Activated T-cell treated with anti-CD3 and anti-CD28 coated beads, Interleukin-2, amount 50 U/mL, for 4 hours (primary cell): ENCODE measurements at places on chromosomes 1 and 21. TPM values are rescaled to one million over a fixed set of nuclear protein-coding genes. Genes with fewer than 3 reads are reported as not detected.
A peak's percentile ranks its signal among the peaks of the same experiment; 100 is the strongest.

GRCh38 chr1:41678111-41678878 is 193.8 kb upstream of the EDN2 start:
- DNase-seq = no peak

LCE2B gene
- total RNA-seq = not detected

DNA sequence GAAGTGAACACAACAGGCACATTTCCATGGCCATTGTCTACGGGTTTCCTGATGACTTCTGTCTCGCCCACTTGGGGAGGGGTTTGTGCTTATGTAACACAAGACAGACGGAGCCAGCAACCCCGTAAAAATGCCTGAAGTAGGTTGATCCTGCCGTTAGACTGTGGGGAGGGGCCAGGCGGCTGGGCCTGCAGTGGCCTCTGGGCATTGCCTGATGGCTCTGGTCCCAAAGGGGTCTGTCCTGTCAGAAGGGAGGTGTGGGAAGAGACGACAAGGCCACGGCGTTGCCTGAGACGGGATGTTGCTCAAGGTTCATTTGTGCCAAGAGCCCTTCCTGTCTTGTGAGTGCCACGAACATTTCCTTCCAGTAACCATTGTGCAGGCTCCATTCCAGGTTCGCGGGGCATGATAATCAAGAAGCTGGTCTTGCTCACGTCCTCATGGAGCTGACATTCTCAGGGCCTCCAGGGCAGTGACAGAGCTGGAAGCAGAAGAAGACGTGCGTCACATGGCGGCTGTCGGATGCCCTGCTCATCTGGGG is 44.7 kb downstream of the ABCG1 start:
- DNase-seq = no peak

DNA sequence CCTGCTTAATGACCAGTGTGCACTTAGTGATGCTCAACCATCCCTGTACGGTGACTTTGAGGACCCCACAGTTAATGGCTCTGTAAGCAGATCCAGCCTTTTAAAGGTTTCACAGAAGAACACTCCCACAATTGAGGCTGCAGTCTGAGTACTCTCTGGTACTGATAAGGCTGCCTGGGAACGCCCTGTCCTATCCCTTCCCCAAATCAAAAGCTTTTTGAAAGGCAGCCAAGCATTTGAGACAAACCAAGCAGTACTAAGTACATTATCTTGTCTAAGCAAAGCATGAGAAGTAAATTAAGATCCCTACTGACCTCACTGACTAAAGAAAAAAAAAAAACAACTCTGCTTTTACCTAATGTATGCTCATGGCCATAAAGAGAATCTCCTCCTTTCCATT is 60.7 kb downstream of the SH3GLB1 start:
- DNase-seq = no peak

- DNase-seq = no peak
Measured at GRCh38 chr1:183279835-183280234, 93.8 kb downstream of the LAMC2 start.

DNA sequence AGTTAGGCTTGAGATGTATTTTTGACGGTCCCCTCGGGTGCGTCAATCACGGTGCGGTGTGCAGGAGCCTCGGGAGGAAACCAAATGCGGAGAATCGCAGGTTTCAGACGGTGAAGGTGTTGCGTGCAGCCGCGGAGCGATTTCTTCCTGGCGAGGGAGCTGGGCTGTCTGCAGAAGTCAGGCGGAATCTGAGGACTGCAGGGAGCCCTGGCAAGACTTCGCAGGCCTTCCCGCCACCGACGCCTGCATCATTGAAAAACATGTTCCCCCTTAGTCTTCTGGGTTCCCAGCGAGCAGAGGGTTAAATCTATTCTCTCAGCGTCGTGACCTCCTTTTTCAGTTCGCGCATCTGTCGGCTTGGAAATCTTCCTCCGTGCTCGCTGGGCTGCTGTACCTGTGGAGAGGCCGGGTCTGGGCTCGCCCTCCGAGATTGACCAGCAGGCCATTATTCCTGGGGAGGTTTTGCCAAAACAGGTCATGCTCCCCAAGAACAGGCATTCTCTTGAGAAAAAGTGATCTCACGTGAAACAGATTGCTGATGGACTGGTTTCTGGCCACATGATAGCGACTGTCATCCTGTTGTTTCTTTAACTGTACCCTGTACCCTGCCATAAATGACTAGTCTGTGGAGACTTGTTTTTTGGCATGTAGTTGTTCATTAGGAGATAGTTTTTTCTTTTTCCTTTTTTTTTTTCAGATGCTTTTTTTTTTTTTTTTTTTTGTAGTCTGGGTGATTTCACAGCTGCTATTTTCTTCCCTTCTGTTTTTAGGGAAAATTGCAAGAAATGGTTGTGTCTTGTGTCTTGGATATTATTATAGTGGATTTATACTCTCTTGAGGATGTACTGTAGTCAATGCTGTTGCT is 894 bp downstream of the EPB41 start:
- DNase-seq = peak; percentile 32

- DNase-seq = no peak
Measured at GRCh38 chr21:32954353-32954752, 71.4 kb upstream of the OLIG2 start.

SDC3 gene
- total RNA-seq = 0.68 TPM

GRCh38 chr1:88744142-88744541 is 60.1 kb downstream of the PKN2 start:
- DNase-seq = no peak

- no peak for DNase-seq
Measured at GRCh38 chr1:216194721-216195120, 228.5 kb downstream of the USH2A start.

GRCh38 chr1:187244623-187245022 is 415.9 kb downstream of the PLA2G4A start:
- DNase-seq = no peak

MAP3K21 gene
- total RNA-seq = 1.1 TPM

FAM177B gene
- total RNA-seq = not detected

PRR9 gene
- not detected for total RNA-seq

- DNase-seq = no peak
Measured at GRCh38 chr1:11198851-11199594, 9.9 kb downstream of the ANGPTL7 start.

GRCh38 chr1:185720633-185721272 is 13.4 kb upstream of the HMCN1 start:
- no peak for DNase-seq

DNA sequence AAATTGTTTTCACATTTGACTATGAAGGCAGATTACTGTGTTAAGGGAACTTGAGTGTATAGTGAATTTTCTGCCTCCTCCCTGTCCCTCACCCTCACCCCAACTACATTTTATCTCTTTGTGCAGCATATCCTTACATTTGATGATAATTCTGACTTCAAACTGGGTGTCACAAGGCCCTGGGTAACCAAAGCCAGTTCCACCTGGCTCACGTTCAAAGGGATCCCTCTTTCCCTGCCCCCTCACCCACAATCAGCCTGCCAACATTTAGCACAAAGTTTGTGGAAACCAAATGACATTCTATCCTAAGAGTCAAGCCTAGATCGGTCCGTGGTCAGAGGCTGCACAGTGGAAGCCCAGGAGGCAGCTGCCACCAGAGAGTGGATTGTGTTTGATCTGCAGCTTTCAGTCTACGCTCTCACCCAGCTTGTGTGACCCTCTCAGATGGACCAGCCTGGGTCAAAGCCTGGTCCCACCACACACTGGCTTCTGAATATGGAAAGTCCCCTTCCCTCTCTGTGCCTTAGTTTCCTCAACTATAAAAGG is 10.3 kb downstream of the KIAA0040 start:
- DNase-seq = no peak

DNA sequence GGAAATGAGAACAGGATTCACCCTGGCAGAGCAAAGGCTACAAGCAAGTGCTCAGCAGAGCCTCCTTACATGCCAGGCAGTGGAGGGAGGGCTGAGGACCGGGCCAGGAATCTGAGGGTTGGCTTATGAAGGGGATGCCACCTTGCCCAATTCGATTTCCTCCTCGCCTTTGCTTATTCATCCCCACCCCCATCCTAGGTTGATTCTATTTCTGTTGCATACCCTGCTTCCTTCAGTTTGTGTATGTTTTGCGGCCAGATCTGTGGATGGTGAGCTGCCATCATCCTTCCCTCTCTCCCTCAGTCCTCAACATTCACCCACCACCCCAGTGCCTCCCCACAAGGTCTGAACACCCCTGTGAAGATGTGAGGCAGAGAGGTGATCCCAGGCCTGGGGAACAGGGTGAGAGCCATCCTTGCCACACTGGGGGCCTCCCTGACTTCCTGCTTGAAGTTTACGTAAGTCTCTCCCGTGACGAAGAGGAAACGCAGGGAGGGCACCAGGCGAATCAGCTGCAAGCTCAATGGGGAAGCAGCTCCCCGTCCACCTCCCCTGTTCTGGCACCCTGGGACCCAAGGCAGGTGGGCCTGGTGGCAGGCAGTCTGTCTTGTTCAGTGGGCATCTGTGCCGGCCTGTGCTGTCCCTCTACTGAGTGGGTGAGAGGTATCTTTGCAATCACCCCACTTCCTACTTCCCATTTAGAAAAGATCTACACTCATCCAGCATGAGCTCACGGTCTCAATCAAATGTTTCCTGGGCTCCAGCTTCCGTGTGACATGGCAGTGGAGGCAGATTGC is 50.6 kb upstream of the CNTN2 start:
- no peak for DNase-seq

GRCh38 chr1:173779936-173780335 is 44.5 kb upstream of the DARS2 start:
- no peak for DNase-seq

- DNase-seq = no peak
Measured at GRCh38 chr1:34470401-34470800, 284.4 kb upstream of the GJB5 start.

DNA sequence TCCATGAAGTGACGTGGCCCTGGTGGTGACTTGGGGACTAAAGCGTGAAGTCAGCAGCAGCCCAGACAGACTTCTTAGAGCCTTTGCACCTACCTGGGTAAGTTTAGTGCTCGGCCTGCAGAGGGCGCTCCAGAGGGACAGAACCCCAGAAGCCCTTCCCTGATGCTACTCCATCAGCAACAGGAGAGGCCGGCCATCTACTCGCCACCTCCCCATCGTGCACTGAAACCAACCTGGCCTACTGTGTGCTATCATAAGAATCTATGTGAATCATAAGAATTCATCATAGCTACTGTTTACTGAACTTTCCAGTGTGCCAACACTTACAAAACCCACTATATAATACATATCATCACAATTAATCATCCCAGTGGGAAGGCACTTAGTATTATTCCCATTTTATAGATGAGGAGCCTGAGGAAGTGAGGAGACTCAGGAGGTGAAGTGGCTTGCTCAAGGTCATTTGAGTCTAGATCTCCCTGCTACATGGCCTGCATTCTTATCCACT is 7.9 kb upstream of the EDN2 start:
- no peak for DNase-seq

DNA sequence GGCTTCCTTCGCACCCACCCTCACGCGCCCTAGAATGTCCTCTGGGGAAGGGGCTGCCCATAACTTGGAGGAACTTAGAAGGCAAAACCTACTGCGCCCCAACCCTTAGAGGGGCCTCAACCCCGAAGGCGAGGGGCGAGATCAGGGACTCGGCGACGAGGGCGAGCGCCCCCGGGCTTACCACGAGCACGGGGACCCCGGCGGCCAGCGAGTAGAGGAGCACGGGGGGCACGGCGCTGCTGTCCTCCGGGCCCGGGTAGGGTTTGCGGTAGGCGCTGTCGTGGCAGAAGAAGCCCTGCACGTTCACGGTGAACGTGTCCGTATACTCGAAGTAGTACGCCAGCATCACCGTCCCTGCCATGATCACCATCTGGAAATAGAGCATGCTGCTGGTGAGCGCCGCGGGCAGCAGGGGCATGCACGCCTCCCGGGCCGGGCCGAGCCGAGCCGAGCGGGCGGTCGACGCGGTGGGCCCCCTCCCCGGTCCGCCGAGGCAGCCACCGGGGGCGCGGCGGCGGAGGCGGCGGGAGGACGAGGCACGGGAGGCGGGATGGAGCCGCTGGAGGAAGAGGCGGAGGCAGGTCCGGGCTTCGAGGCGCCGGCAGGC is 304 bp downstream of the PLPPR5 start:
- peak; percentile 9 for DNase-seq

IFNLR1 gene
- 4.6 TPM for total RNA-seq

GRCh38 chr1:89198081-89198480 is 661 bp downstream of the GBP4 start:
- no peak for DNase-seq

DNA sequence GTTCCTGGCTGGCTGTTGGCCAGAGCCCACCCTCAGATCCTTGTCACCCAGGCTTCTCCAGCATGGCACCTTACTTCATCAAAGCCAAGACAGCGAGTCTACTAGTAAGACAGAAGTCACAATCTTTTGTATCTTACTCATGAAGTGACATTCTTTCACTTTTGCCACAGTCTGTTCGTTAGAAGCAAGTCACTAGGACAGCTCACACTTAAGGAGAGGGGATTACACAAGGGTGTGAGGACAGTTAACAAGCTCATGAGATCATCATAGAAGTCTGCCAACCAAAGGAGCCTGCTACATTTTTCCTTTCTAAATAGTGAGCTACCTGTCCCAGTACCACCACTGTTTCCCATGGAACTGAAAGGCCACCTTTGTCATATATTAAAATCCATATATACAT is 61.5 kb downstream of the PACC1 start:
- DNase-seq = no peak

ELAPOR1 gene
- total RNA-seq = 3.1 TPM

- DNase-seq = no peak
Measured at GRCh38 chr1:95974586-95974985, 740.6 kb downstream of the RWDD3 start.

- DNase-seq = no peak
Measured at GRCh38 chr1:161731981-161732718, 10.8 kb downstream of the FCRLB start.

DNA sequence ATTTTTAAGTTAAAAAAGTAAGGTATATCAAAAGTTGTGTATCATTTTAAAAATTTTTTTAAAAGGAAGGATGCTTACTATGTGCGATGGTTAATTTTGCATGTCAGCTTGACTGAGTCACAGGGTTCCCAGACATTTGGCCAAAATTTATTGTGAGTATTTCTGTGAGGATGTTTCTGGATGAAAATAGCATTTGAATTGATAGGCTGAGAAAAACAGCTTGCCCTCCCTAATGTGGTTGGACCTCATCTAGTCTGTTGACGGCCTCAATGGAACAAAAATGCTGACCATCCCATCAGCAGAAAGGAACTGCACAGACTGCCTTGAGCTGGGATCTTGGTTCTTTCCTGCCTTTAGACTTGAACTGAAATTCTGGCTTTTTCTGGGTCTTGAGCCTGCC is 724.5 kb downstream of the NCAM2 start:
- DNase-seq = no peak

DNA sequence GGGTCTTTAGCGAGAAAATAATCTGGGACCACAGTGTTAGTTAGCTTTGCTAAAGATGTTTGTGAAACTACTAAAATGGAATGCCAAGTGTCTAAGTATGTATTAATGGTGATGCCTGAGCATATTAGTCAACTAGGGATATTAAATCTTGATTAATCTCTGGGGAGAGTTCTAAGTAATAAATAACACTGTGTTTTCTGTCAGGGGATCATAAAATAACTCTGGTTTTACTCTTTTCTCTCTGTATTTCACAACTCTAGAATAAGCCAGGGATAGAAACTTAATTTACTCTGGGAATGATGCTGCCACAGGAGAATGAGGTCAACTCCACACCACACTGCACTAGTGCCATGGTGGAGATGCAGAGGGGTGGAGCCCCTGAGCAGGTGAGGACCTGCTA is 399.2 kb downstream of the PTBP2 start:
- no peak for DNase-seq

- DNase-seq = no peak
Measured at GRCh38 chr1:161242313-161242712, 4.3 kb upstream of the NR1I3 start.
